ENCODE measurements at places on chromosomes 12 and 14.

- DNase-seq = no peak
These were observed 302.0 kb downstream of the TRHDE start for GRCh38 chr12:72574138-72574537.

GRCh38 chr12:11133816-11134215 is 628 bp downstream of the TAS2R30 start:
- DNase-seq = no peak

DNA sequence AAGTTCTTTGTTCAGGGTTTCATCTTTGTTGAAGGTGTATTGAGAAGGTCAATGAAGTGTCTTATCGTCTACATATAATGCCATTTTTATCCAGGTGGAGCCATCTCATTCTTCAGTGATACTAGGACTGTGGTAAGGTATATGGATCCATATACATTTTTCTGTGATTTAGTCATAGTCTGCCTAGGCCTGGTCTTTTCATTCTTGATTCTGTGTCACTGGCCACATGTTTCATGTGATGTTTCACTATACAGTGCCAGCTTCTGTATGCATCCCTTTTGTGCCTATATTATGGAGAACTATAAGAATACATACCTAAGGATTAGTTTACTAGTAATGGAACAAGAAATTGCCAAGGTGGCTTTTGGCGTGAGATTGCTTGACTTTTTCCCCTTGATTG is 40.5 kb downstream of the VEZT start:
- no peak for DNase-seq

- DNase-seq = no peak
These were observed 287.5 kb downstream of the KCNC2 start for GRCh38 chr12:74922117-74922516.

DNA sequence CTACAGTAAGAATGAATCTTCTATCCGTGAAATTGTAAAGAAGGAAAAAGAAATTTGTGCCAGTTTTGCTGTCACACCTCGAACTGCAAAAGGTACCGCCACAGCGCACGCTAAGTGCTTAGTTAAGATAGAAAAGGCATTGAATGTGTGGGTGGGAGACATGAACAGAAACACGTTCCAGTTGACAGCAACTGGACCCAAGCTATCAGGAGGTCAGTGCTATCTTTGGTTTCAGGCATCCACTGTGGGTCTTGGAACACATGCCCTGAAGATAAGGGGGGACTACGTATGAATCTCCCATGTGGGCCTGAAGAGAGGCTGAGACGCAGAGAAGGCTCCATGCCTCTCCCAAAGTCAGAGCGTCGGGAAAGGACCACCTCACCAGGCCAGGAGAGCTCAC is 9.8 kb downstream of the IFFO1 start:
- no peak for DNase-seq

DNA sequence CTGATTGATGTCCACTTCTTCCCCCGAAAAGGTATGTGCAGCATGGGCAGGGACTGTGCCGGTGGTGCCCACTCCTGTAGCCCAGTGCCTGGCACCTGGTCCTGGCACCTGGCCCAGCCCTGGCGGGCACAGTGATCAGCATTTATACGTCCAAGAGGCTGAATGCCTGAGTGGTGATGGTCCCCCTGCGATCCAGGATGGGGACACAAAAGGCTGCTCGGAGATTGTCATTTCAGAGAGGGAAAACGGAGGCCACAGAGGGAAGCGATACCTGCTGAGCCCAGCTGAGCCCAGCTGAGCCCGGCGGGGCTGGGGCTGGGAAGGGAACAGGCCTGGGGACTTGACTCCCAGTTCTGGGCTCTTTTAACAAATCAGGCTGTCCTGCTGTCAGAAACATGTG is 55.8 kb downstream of the PRIMA1 start:
- no peak for DNase-seq

DNA sequence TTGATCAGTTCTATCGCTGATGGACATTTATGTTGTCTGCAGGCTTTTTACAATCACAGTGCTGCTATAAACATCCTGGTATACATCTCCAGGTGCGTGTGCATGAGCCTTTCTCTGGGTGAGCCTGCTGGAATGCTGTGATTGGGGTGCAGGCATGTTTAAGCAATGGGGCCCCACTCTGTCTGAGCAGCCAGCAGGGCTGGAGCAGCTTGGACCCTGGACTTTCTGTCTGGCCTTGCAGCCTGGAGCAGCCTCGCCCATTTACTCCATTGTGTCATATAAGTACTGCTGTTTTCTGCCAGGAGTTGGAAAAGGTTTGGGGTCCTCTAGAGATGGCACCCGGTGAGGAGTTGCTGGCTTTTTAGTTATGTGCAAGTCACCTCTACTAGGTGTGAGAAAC is 199.0 kb downstream of the KIF26A start:
- DNase-seq = no peak

- no peak for DNase-seq
These were observed 22.3 kb upstream of the FRS2 start for GRCh38 chr12:69447892-69448291.

DNA sequence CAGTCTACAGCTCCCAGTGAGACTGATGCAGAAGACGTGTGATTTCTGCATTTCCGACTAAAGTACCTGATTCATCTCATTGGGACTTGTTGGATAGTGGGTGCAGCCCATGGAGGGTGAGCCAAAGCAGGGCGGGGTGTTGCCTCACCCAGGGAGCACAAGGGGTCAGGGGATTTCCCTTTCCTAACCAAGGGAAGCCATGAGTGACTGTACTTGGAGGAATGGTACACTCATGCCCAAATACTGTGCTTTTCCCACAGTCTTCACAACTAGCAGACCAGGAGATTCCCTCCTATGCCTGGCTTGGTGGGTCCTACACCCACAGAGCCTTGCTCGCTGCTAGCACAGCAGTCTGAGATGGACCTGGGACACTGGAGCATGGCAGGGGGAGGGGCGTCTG is 21.0 kb upstream of the ABCC9 start:
- no peak for DNase-seq

DNA sequence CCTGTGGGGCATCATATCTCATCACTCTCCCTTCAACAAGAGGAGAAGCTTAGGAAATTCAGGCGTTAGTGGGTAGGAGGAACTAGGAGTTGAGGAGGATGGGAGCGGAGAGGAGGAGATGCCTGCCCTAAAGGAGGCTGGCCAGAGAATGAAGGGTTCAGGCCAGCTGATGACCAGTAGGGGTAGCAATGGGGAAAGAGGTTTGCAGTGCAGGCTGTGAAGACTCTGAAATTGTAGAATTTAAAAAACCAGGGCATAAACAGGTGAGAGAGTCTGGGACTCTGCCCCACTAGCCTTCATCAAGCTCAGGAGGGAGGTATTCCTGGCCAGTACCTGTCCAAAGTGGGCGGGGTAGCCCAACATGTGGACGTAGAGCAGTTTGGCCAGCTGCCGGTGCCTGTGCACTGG is 809 bp downstream of the AP1G2 start:
- DNase-seq = no peak

Measured in CD4-positive, alpha-beta T cell treated with Interleukin-4 for 4 hours (primary cell).